ENCODE measurements at places on chromosomes 6 and 20. TPM values are rescaled to one million over a fixed set of nuclear protein-coding genes. Genes with fewer than 3 reads are reported as not detected.

DNA sequence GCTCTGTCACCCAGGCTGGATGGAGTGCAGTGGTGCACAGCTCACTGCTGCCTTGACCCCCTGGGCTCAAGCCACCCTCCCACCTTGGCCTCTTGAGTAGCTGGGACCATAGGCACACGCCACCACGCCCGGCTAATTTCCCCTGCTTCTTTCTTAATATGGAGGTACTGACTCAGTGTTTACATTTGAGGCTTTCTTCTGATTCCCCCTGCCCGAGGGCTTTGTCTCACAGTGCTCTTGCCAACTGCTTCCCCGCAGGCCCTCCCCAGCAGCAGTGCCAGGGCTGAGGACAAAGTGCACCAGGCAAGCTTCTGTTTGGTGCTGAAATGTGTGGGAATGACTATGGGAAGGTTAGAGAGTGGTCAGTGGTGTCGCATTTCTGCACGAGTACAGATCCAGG lies 34.8 kb downstream of the NR2E1 start:
- DNase-seq = no peak

GRCh38 chr6:41028561-41029412 lies 10.2 kb downstream of the UNC5CL start:
- peak; percentile 49 for DNase-seq

GRCh38 chr20:625360-625932 lies 15.3 kb upstream of the TCF15 start:
- no peak for DNase-seq

DNA sequence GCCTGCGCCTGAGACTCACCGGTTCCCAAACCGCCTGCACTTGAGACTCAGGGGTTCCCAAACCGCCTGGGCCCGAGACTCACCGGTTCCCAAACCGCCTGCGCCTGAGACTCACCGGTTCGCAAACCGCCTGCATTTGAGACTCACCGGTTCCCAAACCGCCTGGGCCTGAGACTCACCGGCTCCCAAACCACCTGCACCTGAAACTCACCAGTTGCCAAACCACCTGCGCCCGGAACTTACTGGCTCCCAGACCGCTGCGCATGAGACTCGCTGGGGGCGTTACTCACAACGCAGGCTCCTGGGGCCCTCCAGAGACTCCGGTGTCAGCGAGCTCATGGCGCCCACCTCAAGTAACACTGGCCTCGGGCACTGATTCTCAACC lies 90.2 kb downstream of the DACT2 start:
- no peak for DNase-seq

DNA sequence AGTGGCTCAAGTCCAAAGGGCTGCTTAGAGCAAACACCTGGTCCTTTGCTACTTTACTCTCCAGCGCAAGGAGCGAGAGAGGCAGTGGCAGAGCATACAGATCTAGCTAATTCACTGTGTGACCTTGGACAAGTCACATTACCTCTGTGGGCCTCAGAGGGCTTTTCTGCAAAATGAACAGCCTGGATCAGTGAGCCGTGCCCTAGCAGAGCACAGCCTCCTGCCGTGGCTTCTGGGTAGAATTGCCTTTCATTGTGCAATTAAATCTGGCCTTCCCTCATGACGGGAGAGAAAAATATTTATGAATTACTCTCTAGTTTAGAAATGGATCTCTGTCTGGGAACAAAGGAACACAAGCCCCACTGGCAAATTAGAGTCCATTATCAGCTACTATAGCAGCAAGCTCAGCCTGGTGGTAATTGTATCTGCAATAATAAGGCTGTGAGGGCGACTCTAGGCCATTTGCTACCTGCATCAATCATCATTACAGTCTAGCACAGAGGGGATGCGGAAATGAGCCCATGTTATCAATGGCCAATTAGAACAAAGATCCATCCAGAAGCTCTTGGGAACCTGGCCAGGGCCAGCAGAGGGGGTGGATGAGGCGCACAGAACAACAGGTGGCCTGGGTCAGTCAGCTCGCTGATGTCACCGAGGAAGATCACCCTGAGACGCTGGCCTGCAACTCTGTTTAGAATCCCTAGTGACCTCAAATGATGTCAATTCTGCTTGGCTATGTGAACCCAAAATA lies 114.2 kb upstream of the LY86 start:
- DNase-seq = no peak

Gene BMP5
- 3.2 TPM for polyA plus RNA-seq

Gene MEA1
- 87.7 TPM for polyA plus RNA-seq

Gene TRIM38
- polyA plus RNA-seq = 8.9 TPM

Gene HLA-DRA
- 79.2 TPM for polyA plus RNA-seq

Measured in left renal cortex interstitium (tissue), 4 donors.